Effector CD4-positive, alpha-beta T cell (primary cell): ENCODE measurements at places on chromosomes 5 and 9.
A peak's percentile ranks its signal among the peaks of the same experiment; 100 is the strongest.

DNA sequence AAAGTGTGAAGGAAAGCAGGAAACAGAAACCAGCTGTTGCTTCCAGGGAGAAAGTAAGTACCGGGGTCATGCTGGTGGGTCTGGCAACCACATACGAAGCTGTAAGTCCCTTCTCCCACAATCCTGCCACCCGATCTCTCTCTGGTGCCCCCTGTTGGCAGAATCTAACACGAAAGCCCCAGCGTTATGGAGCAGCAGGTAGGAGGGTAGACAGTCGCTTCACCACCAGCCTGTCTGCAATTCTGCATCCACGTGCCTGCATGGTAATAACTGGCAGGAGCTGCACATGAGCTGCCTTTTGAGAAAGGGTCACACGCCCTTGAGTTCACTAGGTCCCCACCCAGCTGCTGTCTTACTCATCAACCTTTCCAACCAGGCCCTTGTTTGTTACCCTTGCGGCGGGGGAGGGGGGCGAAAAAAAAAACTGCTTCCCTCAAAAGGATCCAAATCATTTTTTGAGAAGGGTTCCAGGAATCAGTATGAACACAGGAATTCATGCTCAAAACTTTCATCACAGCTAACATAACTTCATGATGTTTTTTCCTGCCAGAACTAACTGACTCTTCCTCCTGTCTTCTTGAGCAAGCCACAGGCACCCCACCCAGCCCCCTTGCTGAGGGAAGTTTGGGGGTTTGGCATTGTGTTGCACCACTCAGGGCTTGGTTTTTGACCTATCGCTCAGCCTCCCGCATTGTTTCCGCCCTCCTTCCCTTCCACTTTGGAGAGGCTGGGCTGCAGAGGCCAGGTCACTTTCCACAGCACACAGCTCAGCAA is 19.6 kb upstream of the TMEM252 start:
- peak; percentile 15 for DNase-seq

DNA sequence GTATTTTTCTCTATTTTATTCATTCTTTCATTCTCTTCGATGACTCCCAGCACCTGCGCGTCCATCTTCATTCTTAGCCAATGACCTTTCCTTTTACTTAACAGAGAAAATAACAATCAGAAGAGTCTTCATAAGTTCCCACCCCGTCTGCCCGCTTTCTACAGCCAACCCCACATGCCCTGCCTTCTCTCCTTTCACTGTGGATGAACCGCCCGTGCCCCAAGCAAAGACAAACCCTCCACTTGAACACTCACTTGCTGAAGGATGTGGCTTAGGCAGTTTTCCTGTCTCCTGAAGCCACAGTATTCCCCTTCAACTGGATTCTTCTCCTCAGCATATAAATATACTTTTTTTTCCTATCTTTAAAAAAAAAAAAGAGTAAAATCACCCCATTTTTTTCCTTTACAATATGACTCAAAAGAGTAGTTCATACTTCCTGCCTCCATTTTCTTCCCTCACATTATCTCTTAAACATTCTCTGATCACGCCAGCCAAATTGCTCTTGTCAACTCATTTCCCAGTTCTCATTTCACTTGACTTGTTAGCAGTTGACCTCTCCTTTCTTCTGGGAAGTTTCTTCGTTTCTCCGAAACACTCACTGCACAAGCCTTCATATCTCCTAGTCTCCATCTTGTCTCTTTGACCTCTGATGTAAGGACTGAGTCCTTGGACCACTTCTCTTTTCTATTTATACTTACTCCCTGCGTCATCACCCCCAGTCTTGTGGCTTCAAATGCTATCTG is 11.1 kb downstream of the NIPSNAP3B start:
- DNase-seq: no peak

DNA sequence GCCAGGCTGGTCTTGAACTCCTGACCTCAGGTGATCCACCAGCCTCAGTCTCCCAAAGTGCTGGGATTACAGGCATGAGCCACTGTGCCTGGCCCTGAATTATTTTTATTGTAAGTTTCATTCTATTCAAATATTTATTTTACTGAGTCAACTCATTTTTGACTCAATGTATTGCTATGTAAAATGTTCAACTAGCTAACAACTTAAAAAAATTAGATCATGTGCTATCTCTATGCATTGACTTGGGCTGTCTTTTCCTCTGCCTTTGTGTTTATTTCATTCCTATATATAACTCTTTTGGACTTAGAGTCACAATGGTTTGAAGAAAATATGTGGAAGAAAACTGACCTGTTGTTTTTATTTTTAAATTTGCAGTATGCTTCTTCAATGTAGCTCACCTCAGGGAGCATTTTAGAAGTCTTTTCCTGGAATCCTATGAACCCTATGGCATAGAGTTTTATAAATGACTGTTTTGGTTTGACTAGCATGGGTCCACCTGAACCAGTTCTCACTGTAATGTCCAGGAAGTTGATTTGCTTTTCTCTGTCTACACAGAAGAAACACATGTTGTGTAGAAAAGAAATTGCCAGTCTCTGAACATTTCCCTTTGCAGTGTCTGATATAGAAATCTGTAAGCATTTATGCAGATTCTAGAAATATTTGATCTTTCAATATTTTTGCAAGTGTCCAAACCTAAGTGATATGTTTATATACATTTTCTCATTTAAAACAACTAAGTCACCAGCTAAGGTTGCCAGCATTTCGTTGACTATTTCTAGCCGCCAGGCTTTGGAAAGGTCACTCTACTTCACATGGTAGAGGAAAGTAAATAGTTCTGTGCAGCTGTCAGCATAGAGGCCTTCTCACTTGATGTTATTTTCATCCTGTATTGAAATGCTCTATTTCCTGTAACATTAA is 138.8 kb downstream of the PCSK1 start:
- DNase-seq: no peak

DNA sequence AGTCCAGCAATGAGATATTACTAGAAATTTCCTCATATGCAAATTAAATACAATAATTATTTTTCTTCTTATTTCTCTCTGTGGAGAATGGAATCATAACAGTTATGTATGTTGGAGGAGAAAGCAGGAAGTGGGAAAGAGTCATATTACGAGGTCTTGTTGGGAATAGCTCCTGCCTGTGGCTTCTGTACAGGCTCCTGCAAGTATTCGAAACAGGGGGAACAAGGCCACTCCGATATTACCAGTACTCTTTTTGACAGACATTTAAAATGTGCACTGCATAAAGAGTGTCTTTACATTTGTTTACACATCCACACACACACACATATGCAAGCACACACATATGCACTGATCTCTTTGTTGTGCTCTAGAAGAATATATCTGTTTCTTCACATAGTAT is 812.0 kb upstream of the ZNF608 start:
- DNase-seq: no peak

GRCh38 chr9:18451406-18451805 is 22.5 kb upstream of the ADAMTSL1 start:
- DNase-seq: no peak

GRCh38 chr9:36842560-36843530 is 191.2 kb downstream of the PAX5 start:
- no peak for DNase-seq

GRCh38 chr5:129249886-129250285 is 155.3 kb downstream of the ISOC1 start:
- DNase-seq: no peak

DNA sequence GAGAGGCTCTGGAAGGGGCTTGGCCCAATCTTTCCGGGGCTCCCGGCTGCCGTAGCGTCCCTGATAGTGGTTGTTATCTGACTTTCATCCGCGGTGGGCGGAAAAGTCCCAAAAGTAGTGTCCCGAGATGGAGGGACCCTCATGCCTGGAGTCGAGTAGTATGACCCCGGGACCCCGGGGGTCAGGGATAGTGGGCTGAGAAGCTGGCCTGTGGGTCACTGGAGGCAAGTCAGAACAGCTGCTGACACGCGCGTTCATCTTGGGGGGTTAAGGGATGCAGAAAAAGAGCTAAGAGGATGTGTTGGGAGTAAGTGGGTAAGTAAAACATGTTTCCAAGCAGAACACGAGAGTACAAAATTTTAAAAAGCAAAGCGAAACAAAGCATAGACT is 123.4 kb downstream of the TMEM161B start:
- DNase-seq: no peak

- DNase-seq: no peak
Observed at GRCh38 chr9:127096208-127096607, 26.2 kb downstream of the ANGPTL2 start.

DNA sequence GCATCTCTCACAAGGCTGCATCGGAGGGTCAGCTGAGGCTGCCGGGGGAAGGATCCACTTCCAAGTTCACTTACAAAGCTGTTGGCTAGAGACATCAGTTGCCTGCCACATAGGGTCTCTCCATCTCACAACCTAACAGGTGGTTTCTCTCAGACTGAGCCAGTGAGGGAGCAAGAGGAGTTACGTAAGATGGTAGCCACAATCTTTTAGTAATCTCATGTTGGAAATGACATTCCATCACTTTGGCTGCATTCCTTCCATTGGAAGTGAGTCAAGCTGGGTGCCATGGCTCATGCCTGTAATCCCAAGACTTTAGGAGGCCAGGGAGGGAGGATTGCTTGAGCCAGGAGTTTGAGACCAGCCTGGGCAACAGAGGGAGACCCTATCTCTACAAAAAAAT is 7.4 kb upstream of the GRK6 start:
- no peak for DNase-seq

DNA sequence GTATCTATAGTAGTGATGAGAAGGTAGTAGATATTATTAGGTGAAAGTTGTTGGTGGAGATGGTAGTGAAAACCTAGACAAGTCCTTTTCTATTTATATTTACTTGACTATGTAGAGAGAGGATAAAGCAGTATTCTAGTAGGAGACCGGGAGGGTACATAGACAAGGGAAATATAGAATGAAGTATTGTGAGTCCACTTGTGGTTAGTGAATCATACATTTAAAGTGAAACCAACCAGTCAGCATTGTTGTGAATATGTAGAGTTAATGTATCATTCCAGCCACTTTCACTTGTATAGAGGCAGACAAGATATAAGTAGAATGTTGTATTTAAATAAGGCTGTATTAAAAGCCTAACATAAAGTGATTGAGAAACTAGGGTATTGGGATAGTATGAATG is 1711.3 kb upstream of the ACO1 start:
- DNase-seq: no peak

- no peak for DNase-seq
Observed at GRCh38 chr5:78659114-78659513, 10.5 kb upstream of the LHFPL2 start.

- DNase-seq: no peak
Observed at GRCh38 chr5:93601071-93601801, 18.2 kb downstream of the NR2F1 start.

- no peak for DNase-seq
Observed at GRCh38 chr5:120016717-120017382, 387.5 kb downstream of the FAM170A start.

- DNase-seq: no peak
Observed at GRCh38 chr5:77981820-77982219, 205.7 kb upstream of the TBCA start.

GRCh38 chr5:88964831-88965230 is 81.8 kb upstream of the MEF2C start:
- DNase-seq: no peak

DNA sequence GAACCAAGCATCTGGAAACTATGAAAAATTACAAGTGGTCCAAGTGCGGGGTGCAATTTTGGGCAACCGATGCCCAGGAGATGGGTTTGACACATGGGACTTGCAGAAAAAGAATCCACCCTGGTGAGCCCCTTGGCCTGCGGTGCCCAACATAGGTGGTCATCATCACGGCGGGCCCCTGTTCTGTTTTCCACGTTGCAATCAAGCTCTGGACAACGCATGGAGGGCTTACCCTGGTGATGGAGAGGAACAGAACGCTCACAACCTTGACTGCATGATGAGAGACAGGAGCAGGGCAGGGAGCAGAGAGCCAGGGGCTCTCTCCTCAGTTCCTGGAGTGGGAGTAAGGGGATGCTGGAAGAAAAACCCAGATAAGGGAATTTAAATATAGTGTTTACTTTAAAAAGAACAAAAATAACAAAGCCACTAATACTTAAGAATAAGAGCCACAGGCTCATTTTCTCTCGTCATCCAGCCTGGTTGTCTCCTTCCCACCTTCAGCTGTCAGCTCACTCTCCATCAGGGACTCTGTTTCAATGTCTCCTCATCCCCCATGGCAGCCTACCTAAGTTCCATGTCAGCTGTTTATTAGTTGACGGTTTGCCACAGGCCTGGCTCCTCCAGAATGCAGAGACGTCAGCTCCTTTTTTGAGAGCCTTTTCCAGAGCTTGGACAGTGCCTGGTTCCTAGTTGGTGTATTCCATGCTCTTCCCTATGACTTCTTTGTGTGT is 172.1 kb downstream of the GADD45G start:
- DNase-seq: no peak

DNA sequence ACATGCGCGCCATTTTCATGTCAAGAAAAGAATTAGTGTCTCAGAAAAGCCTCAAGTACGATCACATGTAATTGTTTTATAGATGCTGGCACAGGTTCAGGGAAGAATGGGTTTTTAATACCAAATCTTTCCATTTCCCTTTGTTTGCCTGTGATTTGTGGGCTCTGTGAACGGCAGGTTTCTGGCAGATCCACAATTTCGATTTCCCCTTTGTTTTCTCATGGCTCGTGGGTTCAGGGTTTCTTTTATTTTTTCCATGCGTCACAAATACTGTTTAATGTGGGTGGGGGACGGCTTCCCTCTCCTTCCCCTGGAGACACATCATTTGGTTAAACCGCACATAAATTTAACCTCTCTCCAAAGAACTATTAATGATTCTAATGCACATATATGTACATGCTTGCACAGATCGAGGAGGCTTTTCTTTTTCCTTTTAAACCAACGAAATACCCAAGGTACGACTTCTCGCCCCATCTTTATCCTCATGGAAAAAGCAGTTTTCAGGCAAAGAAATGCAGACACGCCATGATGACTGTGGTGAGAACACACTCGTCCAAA is 195.9 kb downstream of the SLIT3 start:
- no peak for DNase-seq

GRCh38 chr5:77629509-77630113 is 8.9 kb downstream of the OTP start:
- no peak for DNase-seq

DNA sequence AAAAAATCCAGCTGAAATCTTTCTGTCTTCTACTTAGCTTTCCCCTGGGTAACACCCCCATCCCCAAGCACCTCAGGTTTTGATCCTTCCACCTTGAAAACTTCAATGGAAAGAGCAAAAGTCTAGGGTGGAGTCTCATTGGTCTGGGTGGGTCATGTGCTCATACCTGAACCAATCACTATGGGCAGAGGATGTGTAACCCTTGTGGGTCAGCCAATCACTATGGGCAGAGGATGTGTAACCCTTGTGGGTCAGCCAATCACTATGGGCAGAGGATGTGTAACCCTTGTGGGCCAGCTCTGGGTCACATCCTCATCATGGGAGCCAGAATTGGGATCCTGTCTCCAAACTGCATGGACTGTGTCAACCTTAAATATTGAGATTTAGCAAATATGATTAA is 18.5 kb downstream of the NAIF1 start:
- DNase-seq: no peak

DNA sequence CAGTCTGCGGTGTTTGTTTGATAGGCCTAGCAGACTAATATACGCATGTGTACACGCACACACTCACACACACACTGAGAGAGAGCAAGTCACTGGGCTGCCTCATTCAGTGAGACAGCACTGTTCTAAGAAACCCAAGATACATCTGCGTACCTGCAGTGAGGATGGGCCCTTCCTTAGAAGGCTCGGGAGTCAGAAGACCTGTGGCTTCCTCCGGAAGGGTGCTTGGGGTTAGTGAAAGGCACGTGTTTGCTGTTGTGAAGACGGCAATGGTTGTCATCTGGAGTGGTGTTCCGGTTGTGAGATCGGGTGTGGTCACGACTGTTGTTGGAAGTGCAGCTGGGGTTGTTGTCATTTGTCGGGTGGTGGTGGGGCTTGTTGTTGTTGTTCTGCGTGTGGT is 11.7 kb downstream of the TIMD4 start:
- no peak for DNase-seq

- no peak for DNase-seq
Observed at GRCh38 chr5:174532455-174533453, 191.6 kb upstream of the MSX2 start.
